ENCODE measurements at places on chromosomes 4 and X. TPM values are rescaled to one million over a fixed set of nuclear protein-coding genes. Genes with fewer than 3 reads are reported as not detected.

The CSAG1 gene
- total RNA-seq, result not detected

GRCh38 chr4:154720123-154720522 lies 23.7 kb upstream of the LRAT start:
- no peak for DNase-seq

DNA sequence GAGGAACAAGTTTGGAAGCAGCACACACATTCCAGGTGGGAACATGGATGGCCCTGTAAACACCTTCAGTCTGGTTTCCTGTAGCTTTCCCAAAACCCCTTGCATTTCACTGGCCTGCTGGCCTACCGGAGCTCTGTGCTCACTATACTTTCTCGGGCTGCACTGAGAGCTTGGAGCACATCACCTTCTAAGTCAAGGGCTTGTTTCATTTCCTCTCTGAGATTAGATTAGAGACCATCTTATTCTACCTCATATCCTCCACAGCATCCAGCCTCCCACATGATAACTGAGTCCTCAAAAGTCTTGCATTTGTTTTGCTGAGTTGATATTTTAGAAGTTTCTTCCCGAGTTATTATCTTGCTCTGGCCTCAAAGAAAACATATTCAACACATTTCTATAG lies 147.7 kb downstream of the RASL11B start:
- DNase-seq, result no peak

DNA sequence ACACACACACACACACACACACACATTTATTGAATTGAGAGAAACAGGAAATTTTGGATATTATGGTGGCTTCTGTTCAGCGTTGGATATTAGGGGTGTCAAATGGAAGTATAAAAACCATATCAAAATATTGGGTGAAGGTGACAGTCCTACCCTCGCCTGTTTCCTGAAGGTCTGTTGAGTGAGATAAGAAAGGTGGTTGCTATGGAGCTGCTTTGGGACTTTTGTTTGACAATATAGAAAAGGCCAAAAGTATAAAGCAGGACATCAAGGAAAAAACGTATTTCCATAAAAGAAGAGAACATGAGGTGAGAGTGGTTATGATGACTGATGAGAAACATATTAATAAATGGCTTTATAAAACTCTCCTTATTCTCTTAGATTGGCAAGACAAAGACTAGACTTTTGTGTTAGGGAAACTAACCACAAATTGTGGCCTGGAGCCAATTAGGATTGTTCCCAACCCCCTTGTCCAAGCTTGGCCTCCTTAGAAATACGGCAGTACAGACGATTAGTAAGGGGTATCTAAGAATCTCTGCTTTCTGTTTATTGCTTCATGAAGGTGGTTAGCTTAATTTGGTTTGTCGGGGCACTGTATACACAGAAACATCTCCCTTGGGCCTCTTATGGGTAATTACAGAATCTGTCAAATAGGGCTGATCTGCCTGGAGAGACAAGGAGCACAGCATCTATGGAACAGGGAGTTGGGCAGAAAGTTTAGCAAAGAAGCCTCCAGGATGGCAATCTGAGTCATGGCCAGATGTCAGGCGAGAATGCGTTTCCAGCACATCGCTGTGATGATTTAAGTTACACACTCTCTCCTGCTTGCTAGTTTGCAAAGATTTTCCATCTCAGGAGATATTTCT lies 198.0 kb downstream of the CBR4 start:
- no peak for DNase-seq

- DNase-seq, result no peak
These were observed 63.1 kb downstream of the AFM start for GRCh38 chr4:73544620-73545019.

Measured in Calu3 (cell line).